ENCODE measurements at places on chromosomes 5 and 9. TPM values are rescaled to one million over a fixed set of nuclear protein-coding genes. Genes with fewer than 3 reads are reported as not detected.

DNA sequence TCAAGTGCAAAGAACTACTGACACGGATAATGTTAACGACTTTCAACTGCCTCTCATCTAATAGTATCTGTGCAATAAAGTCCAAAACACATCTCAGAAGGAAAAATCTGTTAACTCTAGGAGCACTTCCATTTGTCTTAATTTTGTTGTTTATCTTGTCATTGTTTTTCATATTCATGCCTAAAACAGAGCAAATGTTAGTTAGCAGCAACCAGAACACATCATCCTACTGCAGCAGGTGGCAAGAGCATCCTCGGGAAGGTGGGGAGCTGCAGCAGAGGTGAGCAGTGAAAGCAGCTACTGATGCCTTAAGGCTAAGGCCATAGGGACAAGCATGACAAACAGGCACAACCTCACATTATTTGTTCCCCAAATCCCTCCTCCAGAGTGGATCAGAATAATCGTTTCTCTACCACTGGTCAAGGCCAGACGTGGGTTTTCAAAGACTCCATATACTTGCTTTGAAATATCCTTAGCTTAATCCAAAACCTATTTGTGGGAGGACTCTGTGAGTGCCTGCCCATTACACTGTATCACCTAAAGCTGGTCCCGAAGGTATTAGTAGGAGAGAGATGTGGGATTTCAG, 1.0 kb downstream of the HMGCS1 start:
- DNase-seq, result no peak

- no peak for DNase-seq
Measured at GRCh38 chr9:135961811-135962695, 880 bp upstream of the UBAC1 start.

GRCh38 chr5:74633695-74634094, 6.8 kb downstream of the ENC1 start:
- DNase-seq, result no peak

DNA sequence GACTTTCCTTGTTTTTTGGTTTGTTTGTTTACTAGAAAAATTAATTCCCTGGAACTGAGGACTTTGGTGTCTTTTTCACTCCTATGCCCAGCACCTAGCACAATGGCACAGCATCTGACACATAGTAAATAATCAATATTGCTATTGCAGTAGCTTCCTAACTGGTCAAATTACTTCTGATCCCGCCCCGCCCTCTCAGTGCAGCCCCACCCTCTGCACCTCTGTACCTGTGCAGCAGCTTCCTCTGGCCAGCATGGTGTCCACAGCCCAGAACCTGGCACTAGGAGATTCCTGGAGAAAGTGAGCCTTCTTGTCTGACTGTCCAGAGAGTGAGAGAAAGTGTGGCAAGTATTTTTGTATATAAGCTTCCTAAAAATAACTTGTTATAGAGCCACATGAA, 343.2 kb downstream of the ZNF608 start:
- no peak for DNase-seq

NKD2 gene
- total RNA-seq, result 13.6 TPM

DNA sequence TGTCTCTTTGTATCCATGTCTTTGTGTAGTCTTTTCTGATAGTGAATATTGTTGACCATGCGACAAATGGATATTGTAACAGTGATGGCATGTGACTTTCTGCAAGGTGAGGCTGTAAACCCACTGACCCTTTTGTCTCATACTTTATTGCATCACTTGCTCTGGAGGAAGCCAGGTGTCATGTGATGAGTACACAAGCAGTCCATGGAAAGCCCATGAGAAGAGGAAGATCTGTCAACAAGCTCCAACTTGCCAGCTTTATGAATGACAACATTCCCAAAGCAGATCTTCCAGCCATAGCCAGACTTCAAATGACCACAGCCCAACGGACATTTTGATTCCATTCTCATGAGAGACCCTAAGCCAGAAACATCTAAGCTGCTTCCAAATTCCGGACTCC, 450.1 kb upstream of the ACTBL2 start:
- DNase-seq, result no peak

SHOC1 gene
- not detected for total RNA-seq

SLC34A3 gene
- 0.19 TPM for total RNA-seq

DNA sequence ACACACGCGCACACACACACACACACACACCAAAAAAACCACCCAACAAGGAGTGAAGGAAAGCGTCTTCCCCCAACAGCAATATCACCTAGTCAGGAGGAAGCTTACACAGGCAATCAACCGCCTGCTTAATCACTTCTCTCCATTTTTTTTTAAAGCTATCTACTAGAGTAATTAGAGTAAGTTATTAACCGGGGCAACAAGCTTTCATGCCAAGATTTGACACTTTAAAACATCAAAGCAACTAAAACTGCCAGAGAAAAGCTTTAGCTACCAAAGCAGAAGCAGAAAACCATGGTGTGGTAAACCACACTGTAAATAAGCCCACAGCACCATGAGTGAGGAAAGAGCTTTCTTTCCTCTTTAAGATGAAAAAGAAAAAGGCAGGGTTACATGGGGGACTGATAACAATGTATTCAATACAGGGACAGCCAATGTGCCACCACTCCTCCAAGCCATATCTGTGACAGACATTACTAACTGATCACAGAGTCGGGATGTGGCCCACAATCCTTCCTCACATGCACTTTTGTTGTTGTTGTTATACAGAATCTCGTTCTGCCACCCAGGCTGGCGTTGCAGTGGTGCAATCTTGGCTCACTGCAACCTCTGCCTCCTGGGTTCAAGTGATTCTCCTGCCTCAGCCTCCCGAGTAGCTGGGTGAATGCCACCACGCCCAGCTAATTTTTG, 282.1 kb downstream of the CRB2 start:
- no peak for DNase-seq

GRCh38 chr9:134871697-134872340, 8.8 kb upstream of the FCN2 start:
- DNase-seq, result no peak

- peak; percentile 52 for DNase-seq
Measured at GRCh38 chr5:172005708-172006320, 624 bp downstream of the FBXW11 start.

DNA sequence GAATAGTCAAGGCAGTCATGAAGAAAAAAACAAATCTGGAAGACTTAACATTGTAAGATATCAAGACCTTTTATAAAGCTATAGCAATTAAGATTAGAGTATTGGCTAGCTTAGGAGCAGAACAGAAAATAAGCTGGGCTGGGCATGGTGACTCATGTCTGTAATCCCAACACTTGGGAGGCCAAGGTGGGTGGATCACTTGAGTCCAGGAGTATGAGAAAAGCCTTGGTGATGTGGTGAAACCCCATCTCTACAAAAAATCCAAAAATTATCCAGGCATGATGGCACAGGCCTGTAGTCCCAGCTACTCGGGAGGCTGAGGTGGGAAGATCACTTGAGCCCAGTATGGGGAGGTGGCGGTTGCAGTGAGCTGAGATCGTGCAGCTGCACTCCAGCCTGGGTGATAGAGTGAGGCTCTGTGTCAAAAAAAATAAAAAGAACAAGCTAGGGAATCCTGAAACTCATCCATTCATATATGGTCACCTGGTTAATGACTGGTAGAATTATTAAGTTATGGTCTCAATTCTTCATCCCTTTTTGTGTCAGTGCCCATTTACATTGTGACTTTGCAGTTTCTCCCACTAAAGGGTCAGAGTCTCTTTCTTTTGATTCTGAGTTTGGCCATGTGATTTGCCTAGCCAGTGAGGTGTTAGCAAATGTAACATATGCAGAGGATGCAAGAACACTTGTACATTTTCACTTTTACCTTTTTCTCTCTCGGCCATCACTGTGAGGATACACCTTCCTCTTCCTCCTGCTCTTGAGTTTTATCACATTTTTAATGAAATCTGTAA, 144.6 kb upstream of the SGCD start:
- no peak for DNase-seq

DNA sequence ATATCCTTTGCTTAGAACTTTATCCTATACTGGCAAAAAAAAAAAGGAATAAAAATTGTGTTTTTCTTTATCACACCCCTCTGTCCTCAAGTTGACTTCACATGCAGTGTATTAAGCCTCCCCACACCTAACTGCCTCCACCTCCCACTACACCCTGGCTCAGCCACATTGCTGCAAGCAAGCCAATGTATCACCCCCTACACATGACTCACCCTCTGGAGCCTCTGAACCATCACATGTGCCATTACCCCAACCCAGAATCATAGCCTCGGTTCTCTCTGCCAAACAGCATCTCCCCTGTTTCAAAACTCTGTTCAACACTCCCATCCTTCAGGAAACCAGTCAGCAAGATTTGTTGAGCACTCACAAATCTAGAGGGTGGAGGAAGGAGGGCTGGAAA, 209.0 kb downstream of the CWC27 start:
- no peak for DNase-seq

GRCh38 chr5:180142021-180142765, 66.8 kb downstream of the RASGEF1C start:
- DNase-seq, result no peak

Data from Caco-2 (cell line).